Astrocyte (in vitro differentiated cells and primary cell): ENCODE measurements at places on chromosomes 12 and 14. TPM values are rescaled to one million over a fixed set of nuclear protein-coding genes. Genes with fewer than 3 reads are reported as not detected.

The RHOJ gene
- 29.6 and 34.5 TPM in 2 replicates for total RNA-seq

GRCh38 chr14:100234511-100234910, 4.4 kb upstream of the YY1 start:
- no peak for DNase-seq

The DIP2B gene
- 53.2 and 57.4 TPM in 2 replicates for total RNA-seq

The RNF10 gene
- 181 and 185 TPM in 2 replicates for total RNA-seq

The SERPINA9 gene
- 0.22 TPM in 1 of 2 replicates, not detected in the other for total RNA-seq

DNA sequence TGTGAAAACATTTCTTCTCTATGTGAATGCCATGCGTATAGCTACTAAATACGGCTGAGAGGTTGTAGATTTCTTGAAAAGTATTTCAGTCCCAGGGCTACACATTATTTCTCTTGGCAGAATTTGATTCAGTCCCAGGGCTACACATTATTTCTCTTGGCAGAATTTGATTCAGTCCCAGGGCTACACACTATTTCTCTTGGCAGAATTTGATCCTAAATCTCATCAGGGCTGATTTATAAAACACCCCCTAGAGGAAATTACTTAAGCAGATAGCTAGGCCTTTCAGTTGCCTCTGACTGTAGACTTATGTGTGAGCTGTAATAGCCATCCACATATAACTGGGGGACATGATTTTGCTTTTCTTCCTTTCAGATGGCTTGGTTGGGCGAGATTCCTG, 50.4 kb downstream of the AK7 start:
- peak; percentile 29 for DNase-seq

- DNase-seq, result no peak
Observed at GRCh38 chr12:101854747-101855146, 22.6 kb upstream of the DRAM1 start.

- DNase-seq, result no peak
Observed at GRCh38 chr12:70157099-70157498, 86.1 kb upstream of the CNOT2 start.

DNA sequence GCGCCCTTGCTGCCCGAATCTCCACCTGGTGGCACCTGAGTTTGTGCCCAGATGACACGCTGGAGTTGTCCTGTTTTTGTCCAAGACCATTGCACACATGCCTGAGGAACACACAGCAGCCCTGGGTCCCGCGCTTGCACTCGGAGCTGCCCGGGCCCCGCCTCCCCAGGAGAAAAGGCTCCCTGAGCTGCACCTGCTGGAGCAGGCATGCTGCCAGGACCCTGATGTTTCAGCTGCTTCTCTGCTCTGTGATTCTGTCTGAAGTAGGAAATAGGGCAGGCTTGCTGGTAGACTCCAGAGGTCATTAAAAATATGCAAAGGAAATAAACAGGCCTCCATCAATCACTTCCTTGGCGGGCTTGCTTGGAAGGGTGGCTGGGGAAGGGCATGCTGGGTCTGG, 271.6 kb downstream of the CACNA1C start:
- no peak for DNase-seq

The TAS2R19 gene
- total RNA-seq, result 2.2 and 3.1 TPM in 2 replicates

GRCh38 chr14:94844593-94845152, 74.8 kb upstream of the GSC start:
- DNase-seq, result no peak

- no peak for DNase-seq
Observed at GRCh38 chr12:77163074-77164038, 98.0 kb upstream of the E2F7 start.

GRCh38 chr12:78037707-78038106, 207.0 kb downstream of the NAV3 start:
- DNase-seq, result no peak

- no peak for DNase-seq
Observed at GRCh38 chr14:81031488-81031887, 76.1 kb downstream of the TSHR start.

GRCh38 chr12:4012977-4013968, 140.1 kb upstream of the PARP11 start:
- DNase-seq, result no peak

The CATSPERB gene
- 0.11 TPM in 1 of 2 replicates, not detected in the other for total RNA-seq

DNA sequence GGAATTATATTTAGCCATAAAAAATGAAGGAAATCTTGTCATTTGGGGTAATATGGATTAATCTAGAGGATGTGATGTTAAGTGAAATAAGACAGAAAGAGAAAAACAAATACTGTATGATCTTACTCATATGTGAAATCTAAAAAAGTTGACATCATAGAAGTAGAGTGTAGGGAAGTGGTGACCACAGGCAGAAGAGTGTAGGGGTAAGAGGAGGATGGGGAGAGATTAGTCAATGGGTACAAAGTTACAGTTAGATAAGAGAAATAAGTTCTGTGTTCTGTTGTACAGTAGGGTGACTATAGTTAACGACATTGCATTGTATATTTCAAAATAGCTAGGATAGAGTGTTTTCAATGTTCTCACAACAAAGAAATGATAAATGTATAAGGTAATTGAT, 87.0 kb downstream of the TSHR start:
- DNase-seq, result no peak

The BHLHE41 gene
- 2.9 and 4.3 TPM in 2 replicates for total RNA-seq

- DNase-seq, result no peak
Observed at GRCh38 chr12:49702009-49702408, 5.2 kb downstream of the FMNL3 start.

The PTPRR gene
- 1.3 and 1.4 TPM in 2 replicates for total RNA-seq

DNA sequence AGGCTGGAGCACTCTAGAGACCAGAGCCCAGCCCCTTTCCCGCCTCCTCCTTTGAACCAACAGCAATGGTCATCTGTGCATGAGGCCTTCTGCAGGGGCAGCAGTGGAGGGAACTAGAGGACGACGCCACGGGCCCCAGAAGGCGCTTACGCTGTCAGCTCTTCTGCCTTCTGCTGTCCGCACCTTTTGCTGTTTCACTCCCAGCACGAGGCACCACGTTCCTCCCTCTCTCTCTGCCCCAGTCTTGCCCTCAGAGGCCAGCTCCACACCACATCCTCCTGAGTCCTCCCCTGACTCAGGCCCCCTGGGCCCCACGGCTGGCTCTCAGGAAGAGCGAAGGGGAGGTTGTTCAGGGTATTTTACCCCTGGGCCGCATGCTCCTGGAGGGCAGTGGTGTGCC, 15.5 kb downstream of the MMAB start:
- DNase-seq, result no peak

- no peak for DNase-seq
Observed at GRCh38 chr14:95495538-95496025, 20.9 kb downstream of the SYNE3 start.

DNA sequence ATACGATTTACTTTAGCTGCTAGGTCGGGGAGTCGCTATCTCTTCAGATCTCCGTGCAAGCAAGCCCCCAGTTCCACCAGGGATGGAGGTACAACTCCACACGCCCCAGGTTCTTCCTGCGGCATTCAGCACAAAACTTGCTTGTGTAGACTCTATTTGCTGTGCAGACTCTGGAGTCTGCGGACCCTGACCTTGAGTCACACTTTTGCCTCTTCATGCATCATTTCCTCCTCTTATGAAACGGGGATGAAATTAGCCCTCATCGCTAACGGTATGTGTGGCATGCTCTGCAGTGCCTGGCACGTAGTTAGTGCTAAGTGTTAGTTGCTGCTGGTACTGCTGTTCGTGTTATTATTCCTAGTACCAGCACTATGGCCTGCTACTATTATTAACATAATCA, 84.4 kb downstream of the TMEM132D start:
- DNase-seq, result peak; percentile 31

The ANG gene
- 4.0 and 5.2 TPM in 2 replicates for total RNA-seq

The OR6S1 gene
- total RNA-seq, result not detected in 2 replicates

- DNase-seq, result no peak
Observed at GRCh38 chr12:109258607-109259544, 50.2 kb downstream of the FOXN4 start.

DNA sequence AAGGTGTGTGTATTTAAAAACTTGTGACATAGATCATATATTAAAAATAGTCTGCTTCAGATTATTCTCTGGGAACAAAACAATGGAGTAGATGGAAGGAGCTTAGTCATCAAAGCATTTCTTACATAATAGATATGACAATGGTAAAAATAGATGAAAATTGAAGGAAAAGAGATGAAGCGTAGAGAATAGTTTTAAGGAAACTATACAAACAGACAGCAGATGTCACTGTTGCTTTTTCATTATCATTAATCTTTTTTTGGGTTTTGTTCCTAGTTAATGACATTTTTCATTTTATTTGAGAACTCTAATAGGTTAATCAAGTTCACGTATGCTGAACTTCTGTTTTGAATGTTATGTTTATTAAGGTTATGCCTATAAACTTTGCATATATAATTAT, 149.2 kb upstream of the FBXO33 start:
- no peak for DNase-seq

The RNASE3 gene
- not detected in 2 replicates for total RNA-seq

The OS9 gene
- 194 and 215 TPM in 2 replicates for total RNA-seq

DNA sequence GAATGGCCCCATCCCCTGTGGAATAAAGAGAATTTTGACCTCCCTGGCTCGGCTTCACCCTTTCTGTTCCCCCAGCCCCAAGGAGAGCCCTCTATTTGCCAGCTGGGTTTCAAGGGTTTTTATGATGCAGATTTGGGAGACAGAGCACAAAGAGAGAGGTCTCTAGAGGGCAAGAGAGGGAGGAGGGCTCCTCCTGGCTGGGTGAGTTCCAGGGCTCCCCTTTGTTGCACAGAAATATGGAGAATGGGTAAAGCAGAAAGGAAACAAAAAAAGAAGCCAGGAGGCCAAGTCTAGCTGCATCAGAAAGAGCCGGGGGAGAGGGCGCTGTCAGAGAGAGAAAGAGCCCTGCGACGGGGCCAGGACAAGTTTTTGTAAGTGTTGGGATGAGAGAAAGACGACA, 319.6 kb upstream of the RTL1 start:
- DNase-seq, result no peak

The PTPRB gene
- total RNA-seq, result 2.2 and 2.5 TPM in 2 replicates

- peak; percentile 54 for DNase-seq
Observed at GRCh38 chr12:89932954-89933353, 224.3 kb upstream of the ATP2B1 start.

DNA sequence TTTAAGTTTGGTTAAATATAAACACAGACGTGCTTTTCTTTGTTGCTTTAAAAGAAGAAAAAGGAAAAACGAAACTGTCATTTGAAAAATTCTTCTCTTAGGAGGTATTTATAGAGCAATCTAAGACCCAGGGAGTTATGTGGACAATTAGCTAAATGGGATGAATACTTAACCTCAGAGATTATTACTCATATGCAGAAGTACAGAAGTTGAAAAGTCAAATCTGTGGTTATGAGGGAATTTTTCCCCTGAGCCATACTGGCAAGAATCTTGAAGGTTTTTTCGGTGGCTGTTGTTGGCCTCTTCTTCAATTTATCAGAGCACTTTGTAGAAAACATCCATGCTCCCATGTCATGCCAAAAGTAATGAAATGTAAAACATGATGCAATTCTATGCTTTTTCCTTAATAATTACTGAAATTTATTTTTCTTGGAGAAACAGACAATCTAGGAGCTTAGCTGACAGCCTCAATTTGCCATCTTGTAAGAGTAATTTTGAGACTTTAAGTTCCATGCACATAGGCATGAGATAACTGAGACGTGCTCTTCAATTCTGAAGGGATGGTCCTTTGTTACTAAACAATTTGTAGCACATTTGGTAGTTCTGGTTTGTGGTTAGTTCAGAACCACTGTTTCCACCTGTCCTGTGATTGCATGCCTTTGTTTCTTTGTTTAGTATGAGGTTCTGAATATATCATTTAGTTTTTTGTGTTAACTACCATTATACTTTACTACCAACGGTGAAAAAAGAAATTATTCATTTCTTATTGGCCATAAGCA, 126.6 kb downstream of the BCAT1 start:
- peak; percentile 93 for DNase-seq

The PLEKHA5 gene
- total RNA-seq, result 35.5 and 38.9 TPM in 2 replicates

DNA sequence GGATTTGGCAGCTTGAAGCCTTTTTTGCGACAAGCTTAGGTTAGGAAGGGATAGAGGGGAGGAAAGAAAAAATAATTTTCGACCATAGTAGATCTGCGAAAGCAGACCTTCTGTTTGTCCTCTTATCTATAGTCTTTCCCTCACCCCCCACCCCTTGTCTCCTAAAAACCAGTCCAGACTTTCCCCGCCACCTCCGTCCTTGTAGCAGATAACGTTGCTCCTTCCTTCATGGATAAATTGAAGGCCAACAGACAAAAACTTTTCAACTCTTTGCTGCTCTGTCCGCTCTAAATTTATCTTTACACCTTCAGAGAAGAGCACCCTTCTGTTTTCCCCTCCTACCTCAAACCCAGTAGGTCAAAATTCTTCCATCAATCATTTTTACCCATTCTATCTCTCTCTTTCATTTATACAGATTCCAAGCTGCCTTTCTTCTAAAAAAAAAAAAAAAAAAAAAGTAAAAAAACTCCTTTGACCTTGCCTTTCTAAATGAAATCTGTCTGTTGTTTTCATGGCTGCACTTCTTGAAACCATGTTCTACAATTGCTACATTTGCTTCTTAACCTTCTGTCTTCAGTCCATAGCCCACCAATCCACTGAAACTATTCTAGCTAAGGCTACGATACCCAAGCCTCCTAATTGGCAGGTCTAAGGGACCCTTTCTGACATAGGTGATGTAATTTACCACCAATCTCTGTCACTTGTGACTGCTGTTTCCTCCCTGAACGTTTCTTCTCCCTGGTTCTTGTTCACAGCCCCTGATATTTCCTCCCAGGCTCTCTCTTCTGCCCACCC, 11.1 kb upstream of the NEMF start:
- DNase-seq, result no peak

The SPIC gene
- not detected in 2 replicates for total RNA-seq

DNA sequence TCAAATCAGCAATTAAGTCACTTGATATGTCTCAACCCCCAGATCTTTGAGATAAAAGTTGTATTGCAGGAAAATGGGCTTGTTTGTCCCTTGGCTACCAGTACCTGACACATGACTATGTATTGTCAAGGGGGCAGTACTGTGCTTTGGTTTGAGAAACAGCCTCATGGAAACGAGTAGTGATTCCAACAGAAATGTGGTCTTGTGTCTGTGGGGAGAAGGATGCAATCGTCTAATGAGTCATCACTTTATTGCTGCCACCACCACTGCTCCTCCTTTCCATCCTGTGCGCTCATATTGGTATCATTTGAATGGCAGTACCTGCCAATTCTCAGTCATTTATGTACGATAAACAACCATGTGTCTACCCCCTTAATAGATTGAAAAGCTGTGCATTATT, 72.8 kb upstream of the ARHGAP5 start:
- peak; percentile 66 for DNase-seq

GRCh38 chr14:49623941-49624839, 3.6 kb downstream of the MGAT2 start:
- no peak for DNase-seq

- peak; percentile 65 for DNase-seq
Observed at GRCh38 chr12:25320123-25321006, 69.6 kb upstream of the KRAS start.

The NANOG gene
- 0.16 and 0.94 TPM in 2 replicates for total RNA-seq

GRCh38 chr12:93221841-93222240, 155.9 kb upstream of the NUDT4 start:
- no peak for DNase-seq
